Activated CD4-positive, alpha-beta memory T cell treated with anti-CD3 and anti-CD28 coated beads, Interleukin-2, amount 10 ng/mL, durations not matched to agents 7 days and 5 days (primary cell): ENCODE measurements at places on chromosomes 1 and 21. TPM values are rescaled to one million over a fixed set of nuclear protein-coding genes. Genes with fewer than 3 reads are reported as not detected.

The TDRD5 gene
- total RNA-seq, result not detected

DNA sequence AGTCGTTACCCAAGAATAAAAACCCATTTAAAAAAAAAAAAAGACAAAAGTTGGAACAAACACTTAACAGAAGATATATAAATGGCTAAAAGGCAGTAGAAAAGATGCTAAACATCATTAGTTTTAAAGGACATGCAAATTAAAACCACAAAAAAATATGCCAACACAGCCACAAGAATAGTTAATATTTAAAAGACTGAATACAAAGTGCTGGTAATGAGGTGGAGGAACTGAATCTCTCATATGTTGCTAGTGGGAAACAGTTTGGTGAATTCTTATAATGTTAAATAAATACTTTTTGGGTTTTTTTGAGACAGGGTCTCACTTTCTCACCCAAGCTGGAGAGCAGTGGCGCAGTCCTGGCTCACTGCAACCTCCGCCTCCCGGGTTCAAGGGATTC lies 10.0 kb downstream of the LRRC40 start:
- H3K27me3 ChIP-seq, result no peaks in the 10 kb centered on the region

- no peak overlapping the region for H3K4me3 ChIP-seq
- no peaks in the 10 kb centered on the region for H3K4me1 ChIP-seq
- no peak for DNase-seq
- H3K27ac ChIP-seq, result no peak overlapping the region
These were observed 23.8 kb upstream of the MX1 start for GRCh38 chr21:41402231-41402630.

GRCh38 chr1:204188959-204189639 lies 7.2 kb downstream of the KISS1 start:
- H3K27ac ChIP-seq, result no peak overlapping the region
- H3K4me3 ChIP-seq, result no peak overlapping the region
- peaks cover 12% of the 10 kb centered on the region for H3K4me1 ChIP-seq
- DNase-seq, result no peak
- H3K36me3 ChIP-seq, result no peaks in the 10 kb centered on the region
- H3K27me3 ChIP-seq, result peaks cover 50% of the 10 kb centered on the region

DNA sequence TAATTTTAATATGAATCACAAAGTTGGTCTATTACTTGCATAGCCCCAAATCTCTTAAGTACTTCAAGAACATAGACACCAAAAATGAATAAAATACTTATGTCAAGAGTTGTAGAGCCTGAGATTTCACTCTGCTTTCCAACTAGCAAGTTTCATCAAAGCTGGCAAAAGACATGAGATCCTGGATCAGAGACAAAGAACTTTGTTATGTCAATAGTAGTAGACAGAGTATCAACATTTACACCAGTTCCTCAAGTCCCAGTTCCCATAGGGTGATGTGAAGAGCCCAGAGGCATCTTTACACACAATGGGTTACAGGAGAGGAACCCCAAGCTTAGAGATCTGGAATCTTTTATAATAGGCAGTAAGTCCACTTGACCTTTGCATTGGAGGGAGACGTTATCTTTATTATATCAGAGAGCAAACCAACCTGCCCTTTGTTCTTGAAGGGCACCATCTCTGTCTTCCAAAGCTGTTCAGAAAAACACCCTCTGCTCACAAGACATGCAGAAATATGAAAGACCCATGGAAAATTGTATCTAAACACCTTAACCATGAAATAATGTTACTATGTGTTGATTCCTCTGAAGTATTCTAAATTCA lies 174.4 kb upstream of the GALNT2 start:
- H3K27me3 ChIP-seq, result peaks cover 29% of the 10 kb centered on the region
- H3K27ac ChIP-seq, result no peak overlapping the region
- H3K4me1 ChIP-seq, result no peaks in the 10 kb centered on the region
- DNase-seq, result no peak

GRCh38 chr1:160075836-160076235 lies 5.5 kb upstream of the KCNJ9 start:
- H3K27ac ChIP-seq, result no peak overlapping the region
- peaks cover 8% of the 10 kb centered on the region for H3K4me1 ChIP-seq
- H3K27me3 ChIP-seq, result peaks cover 55% of the 10 kb centered on the region

DNA sequence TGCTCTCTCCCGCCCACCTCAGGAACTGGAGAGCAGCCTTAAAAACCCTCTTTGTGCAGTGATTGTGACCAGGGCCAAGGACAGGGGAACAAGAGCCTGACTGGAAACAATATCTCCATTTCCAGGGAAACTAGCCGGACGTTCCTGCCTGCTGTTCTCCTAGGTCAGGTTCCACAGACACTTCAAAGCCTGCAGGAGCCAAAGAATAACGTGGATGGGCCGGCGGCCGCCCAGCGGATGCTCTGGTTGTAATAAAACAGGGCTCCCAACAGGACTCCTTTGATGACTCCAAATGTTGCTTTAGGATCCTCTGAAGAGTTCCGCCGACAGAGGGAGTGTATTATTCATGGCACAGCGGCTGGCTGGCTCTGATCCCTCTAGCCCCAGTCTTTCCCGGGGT lies 162.2 kb downstream of the PLXNA2 start:
- H3K4me1 ChIP-seq, result peaks cover 13% of the 10 kb centered on the region
- DNase-seq, result no peak
- peaks cover 2% of the 10 kb centered on the region for H3K27me3 ChIP-seq

The ATP1A2 gene
- total RNA-seq, result not detected

GRCh38 chr1:50268049-50268448 lies 155.2 kb downstream of the DMRTA2 start:
- H3K27ac ChIP-seq, result no peak overlapping the region
- DNase-seq, result no peak
- H3K4me1 ChIP-seq, result peaks cover 1% of the 10 kb centered on the region
- H3K36me3 ChIP-seq, result no peaks in the 10 kb centered on the region
- H3K27me3 ChIP-seq, result no peaks in the 10 kb centered on the region
- H3K4me3 ChIP-seq, result no peak overlapping the region

DNA sequence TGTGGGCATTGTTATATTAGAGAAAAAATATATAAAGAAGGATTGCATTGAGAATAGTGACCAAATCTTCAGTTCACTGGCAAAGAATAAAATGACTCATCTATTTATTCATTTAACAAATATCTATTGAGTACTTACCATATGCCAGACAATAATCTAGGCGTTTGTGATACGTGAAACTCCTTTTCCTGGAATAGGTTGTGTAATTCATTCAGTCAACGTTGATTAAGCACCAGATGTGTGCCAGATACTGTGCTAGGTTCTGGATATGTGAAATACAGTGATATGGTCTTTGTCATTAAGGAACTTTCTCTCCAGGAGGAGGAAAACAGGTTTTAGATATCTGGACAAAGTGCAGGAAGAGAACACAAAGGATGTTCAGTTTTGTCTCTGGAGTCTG lies 344.5 kb downstream of the RWDD3 start:
- no peaks in the 10 kb centered on the region for H3K27me3 ChIP-seq
- no peak for DNase-seq
- H3K4me3 ChIP-seq, result no peak overlapping the region
- no peak overlapping the region for H3K27ac ChIP-seq
- no peaks in the 10 kb centered on the region for H3K4me1 ChIP-seq

- H3K27ac ChIP-seq, result no peak overlapping the region
- H3K4me1 ChIP-seq, result peaks cover 20% of the 10 kb centered on the region
- no peak overlapping the region for H3K4me3 ChIP-seq
- no peaks in the 10 kb centered on the region for H3K36me3 ChIP-seq
These were observed 84.3 kb downstream of the TENT5C start for GRCh38 chr1:117689997-117690625.

The MTARC2 gene
- not detected for total RNA-seq

The SPATA45 gene
- not detected for total RNA-seq

The BCL2L15 gene
- 2.9 TPM for total RNA-seq

GRCh38 chr21:34890724-34891612 lies 158.1 kb downstream of the RUNX1 start:
- no peak overlapping the region for H3K27ac ChIP-seq
- peaks cover 2% of the 10 kb centered on the region for H3K27me3 ChIP-seq
- peaks cover 13% of the 10 kb centered on the region for H3K36me3 ChIP-seq
- DNase-seq, result no peak
- peaks cover 34% of the 10 kb centered on the region for H3K4me1 ChIP-seq

GRCh38 chr1:202221911-202222909 lies 28.6 kb downstream of the LGR6 start:
- H3K4me3 ChIP-seq, result no peak overlapping the region
- H3K36me3 ChIP-seq, result no peaks in the 10 kb centered on the region
- H3K27me3 ChIP-seq, result peaks cover 36% of the 10 kb centered on the region
- no peak for DNase-seq

- no peak overlapping the region for H3K27ac ChIP-seq
- H3K4me1 ChIP-seq, result no peaks in the 10 kb centered on the region
- H3K36me3 ChIP-seq, result no peaks in the 10 kb centered on the region
These were observed 198.7 kb downstream of the SETD4 start for GRCh38 chr21:35861661-35862060.

GRCh38 chr1:63915121-63915520 lies 141.3 kb downstream of the ROR1 start:
- no peak overlapping the region for H3K4me3 ChIP-seq
- peaks cover 14% of the 10 kb centered on the region for H3K27me3 ChIP-seq
- H3K36me3 ChIP-seq, result no peaks in the 10 kb centered on the region

The ROR1 gene
- total RNA-seq, result not detected

The BGLAP gene
- total RNA-seq, result 1.5 TPM

- DNase-seq, result no peak
- no peaks in the 10 kb centered on the region for H3K4me1 ChIP-seq
- H3K4me3 ChIP-seq, result no peak overlapping the region
- H3K27me3 ChIP-seq, result peaks cover 3% of the 10 kb centered on the region
- H3K27ac ChIP-seq, result no peak overlapping the region
- no peaks in the 10 kb centered on the region for H3K36me3 ChIP-seq
These were observed 271.3 kb downstream of the NPHP4 start for GRCh38 chr1:5720936-5721335.

The SLC9A1 gene
- 26.6 TPM for total RNA-seq

DNA sequence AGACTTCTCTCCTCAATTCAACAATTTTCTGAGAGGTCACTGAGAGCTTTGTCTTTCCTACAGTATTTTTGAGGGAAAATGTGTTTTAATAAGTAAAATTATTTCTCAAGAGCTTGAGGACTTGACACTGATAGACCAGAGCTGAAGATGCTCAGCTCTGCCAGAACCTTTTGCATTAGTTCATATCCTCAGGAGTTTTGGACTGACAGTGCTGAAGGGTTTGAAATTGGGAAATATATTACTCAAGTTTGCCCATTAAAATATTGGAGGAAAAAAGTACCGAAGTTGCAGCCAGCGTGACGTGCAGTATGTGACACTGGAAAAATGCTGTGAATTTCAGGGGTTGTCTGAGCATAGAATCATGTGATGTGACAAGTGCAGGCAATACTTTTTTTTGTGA lies 346.6 kb upstream of the DPYD start:
- DNase-seq, result no peak
- H3K27ac ChIP-seq, result no peak overlapping the region
- no peaks in the 10 kb centered on the region for H3K4me1 ChIP-seq
- H3K4me3 ChIP-seq, result no peak overlapping the region

DNA sequence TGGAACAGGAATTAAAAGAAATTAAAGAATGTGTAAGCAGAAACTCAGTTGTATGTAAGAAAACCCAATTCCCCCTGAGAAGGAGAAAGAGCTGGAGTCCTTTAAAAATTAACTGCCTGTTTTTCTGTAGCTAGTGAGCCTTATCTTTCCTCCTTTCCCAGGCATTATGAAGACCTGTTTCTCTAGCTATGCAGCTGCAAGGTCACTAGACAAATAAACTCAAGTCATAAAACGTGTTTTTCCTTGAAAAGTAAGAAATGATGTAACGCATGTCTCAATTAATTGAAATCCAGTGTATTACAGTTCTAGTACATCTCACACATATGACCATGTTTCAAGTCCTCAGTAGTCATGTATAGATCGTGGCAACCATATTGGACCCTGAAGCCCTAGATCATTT lies 5.3 kb downstream of the S100A12 start:
- peaks cover 9% of the 10 kb centered on the region for H3K27me3 ChIP-seq
- no peaks in the 10 kb centered on the region for H3K4me1 ChIP-seq
- no peak overlapping the region for H3K27ac ChIP-seq
- no peak overlapping the region for H3K4me3 ChIP-seq
- H3K36me3 ChIP-seq, result no peaks in the 10 kb centered on the region

GRCh38 chr1:59967141-59967697 lies 40.6 kb upstream of the CYP2J2 start:
- no peak for DNase-seq
- no peak overlapping the region for H3K27ac ChIP-seq
- H3K27me3 ChIP-seq, result peaks cover 7% of the 10 kb centered on the region
- H3K36me3 ChIP-seq, result no peaks in the 10 kb centered on the region
- peaks cover 3% of the 10 kb centered on the region for H3K4me1 ChIP-seq

DNA sequence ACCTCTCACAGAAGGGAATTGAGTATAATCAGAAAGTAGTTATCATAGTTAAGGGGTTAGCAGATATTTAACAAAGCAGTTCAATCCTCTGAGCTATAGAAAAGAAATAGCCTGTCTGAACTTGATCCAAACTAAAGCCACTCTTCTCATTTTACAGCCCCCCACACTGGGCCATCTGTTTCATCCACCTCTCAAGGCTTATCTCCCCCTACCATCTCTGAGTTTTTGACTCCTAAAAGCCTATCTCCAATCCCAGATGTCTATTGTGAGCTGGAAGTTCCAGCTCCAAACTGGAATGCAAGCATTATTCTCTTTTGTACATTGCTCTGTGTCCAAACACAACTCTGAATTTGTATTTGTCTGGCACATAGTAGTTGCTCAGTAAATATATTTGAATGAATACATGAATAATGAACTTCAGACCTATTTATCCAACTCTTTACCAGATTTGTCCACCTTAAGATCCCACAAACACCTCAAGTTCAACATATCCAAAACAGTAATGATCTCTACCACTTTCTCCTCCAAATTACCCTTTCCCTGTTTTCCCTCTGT lies 98.1 kb downstream of the PLPP3 start:
- DNase-seq, result no peak
- peaks cover 19% of the 10 kb centered on the region for H3K27me3 ChIP-seq
- H3K27ac ChIP-seq, result no peak overlapping the region
- H3K36me3 ChIP-seq, result no peaks in the 10 kb centered on the region
- no peak overlapping the region for H3K4me3 ChIP-seq

- no peaks in the 10 kb centered on the region for H3K36me3 ChIP-seq
- H3K4me3 ChIP-seq, result no peak overlapping the region
- peak; percentile 75 for DNase-seq
- no peak overlapping the region for H3K27ac ChIP-seq
- H3K4me1 ChIP-seq, result peaks cover 10% of the 10 kb centered on the region
These were observed 15.3 kb upstream of the SKI start for GRCh38 chr1:2212532-2213491.

DNA sequence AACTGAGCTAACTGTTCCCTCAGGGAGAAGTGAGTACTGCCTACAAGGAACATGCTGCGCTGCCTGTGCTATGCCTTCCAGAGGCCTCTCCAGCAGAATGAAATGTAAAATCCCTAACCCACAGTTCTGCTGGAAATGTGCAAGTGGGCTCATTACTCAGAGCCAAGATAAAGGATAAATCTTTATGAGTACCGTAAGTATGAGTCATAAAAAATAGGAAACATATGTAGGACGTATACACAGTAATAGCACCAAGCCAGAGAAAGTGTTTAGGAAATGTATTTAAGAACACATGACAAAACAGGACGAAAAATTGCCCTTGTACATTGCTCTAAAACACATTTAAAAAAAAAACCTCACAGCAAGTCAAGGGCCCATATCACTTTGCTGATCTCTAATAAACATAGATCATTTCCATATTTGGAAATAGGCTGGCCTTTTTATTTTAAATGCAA lies 104.6 kb downstream of the TGFBR3 start:
- no peak overlapping the region for H3K4me3 ChIP-seq
- no peaks in the 10 kb centered on the region for H3K27me3 ChIP-seq
- no peak for DNase-seq
- H3K36me3 ChIP-seq, result peaks cover 54% of the 10 kb centered on the region
